ENCODE measurements at places on chromosomes 16 and 17.

DNA sequence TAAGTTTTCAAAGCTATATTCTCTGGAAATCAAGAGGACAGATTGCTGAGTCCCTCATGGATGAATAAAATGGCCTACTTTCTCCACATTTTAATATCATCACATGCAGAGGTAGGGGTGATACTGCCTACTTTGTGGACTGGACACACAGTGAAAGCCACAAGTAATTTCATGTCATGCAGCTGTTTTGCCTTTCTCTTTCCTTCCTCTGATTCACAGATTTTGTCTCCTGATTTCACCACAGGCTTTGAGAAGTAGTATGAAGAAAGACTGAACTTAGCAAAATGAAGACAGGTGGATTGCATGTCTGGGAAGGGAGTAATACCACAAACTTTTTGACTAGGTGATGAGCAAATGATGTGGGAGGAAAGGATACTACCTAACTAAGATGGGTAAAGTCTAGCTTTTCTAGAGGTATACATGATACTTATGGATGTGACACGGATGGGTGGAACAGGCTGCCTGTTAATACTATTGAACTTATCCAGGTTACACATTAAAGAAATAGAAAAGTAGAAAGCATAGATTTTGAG, 478.4 kb upstream of the GOT2 start:
- no peak for DNase-seq

DNA sequence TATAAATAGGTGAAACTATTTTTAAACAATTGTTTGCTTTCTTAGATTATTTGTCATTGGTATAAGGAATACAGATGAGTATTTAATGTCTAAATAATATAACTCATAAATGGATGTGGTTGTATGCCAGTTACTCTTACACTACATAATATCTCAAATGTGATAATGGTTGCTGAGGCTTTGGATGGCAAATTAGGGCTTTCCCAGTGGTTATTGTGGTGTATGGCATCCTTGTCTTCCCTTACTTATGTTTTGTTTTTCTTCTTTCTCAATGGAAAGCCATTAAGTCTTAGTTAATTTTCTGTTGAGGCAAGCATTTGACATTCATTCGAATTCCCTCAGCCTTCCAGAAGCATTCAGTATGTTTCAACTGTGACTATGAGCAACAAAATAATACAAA, 10.5 kb downstream of the OMG start:
- DNase-seq: no peak

- DNase-seq: no peak
These were observed 228.7 kb downstream of the MSI2 start for GRCh38 chr17:57484826-57485565.

GRCh38 chr16:84947022-84947421, 64.3 kb downstream of the ZDHHC7 start:
- DNase-seq: peak; percentile 49

- DNase-seq: no peak
These were observed 5.8 kb downstream of the MTHFSD start for GRCh38 chr16:86549076-86549892.

- no peak for DNase-seq
These were observed 94.0 kb upstream of the METRNL start for GRCh38 chr17:82985428-82985805.

GRCh38 chr16:4115209-4115948, 863 bp downstream of the ADCY9 start:
- peak; percentile 79 for DNase-seq

DNA sequence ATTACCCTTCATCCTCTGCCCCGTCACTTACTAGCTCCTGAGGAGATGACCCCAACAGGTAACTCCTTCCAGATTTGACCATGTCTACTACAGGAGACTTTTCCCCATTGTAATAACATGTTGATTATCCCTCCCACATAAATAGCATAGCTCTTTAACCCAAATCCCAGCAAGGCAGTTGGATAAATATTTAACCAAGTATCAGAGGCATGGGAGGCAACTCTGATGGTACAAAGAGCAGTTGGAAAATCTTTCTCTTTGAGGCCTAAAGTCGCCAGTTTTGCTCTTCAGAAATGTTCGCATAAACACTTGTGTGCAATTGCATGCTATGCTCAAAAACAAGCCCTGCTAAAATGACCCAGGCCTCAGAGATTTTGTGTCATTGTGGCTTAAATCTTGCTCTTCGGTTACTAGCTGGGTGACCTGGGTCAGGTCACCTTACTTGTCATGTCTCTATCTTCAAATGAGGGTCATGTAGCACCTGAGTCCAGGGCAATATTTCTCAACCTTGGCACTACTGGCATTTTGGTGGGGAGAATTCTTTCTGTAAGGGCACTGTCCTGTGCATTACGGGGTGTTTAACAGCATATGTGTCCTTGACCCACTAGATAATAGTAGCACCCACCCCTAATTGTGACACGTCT, 48.8 kb downstream of the HSD17B2 start:
- no peak for DNase-seq

DNA sequence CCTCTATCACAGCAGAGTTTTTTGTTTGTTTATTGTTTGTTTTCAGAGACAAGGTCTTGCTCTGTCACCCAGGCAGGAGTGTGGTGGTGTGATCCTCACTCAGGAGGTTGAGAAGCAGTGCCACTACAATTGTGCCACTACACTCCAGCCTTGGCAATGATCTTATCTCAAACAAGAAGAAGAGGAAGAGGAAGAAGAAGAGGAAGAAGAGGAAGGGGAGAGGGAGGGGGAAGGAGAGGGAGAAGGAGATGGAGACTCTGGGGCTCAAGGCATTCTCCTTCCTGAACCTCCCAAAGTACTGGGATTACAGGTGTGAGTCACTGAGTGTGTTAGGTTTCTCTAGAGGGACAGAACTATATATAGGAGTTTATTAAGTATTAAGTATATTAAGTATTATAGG, 17.1 kb upstream of the C17orf58 start:
- DNase-seq: no peak

- DNase-seq: peak; percentile 11
These were observed 74.7 kb upstream of the NKD1 start for GRCh38 chr16:50473356-50473945.

- DNase-seq: peak; percentile 23
These were observed 134.5 kb downstream of the CDH13 start for GRCh38 chr16:82761236-82761635.

- DNase-seq: no peak
These were observed 62.2 kb downstream of the NXN start for GRCh38 chr17:917391-917811.

DNA sequence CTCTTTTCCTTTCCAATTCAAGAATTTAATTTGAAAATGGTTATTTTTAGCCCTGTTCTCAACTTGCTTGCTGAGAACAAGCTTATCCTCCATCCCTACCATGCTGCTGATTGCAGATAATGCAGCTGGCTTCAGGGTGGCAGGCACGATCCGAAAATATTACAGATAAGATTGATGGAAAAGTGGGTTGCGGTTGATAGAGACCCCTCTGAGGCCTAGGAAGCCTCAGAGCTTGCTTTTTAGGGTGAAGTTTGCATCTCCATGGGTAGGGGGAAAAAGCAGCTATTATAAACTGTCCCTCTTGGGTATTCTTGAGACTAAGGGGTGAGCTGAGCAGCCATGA, 116.5 kb upstream of the GOT2 start:
- no peak for DNase-seq

DNA sequence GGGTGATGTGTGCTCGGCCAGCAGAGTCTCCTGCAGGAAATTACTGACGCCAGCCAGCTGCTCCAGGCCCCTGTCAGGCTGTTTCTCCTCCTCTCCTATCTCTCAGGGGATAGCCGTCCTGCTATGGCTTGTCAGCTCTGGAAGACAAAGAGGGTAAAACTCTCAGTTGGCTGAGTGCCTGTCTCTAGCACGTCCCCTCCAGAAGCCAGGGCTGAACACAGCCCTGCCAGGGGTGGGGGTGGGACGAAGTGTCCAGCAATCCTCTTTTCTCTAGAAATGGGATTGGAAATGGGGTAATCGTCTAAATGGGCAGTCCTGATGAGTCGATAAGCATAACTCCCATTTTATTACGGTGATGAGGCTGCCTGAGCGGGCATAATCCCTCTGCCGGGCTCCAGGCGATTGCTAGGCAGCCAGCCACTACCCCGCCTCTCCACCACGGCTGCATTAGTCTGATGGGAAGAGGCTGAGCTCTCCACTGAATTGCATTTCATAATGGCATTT, 89.1 kb upstream of the GNAO1 start:
- DNase-seq: peak; percentile 71

GRCh38 chr16:78137782-78138616, 38.5 kb downstream of the WWOX start:
- DNase-seq: no peak

DNA sequence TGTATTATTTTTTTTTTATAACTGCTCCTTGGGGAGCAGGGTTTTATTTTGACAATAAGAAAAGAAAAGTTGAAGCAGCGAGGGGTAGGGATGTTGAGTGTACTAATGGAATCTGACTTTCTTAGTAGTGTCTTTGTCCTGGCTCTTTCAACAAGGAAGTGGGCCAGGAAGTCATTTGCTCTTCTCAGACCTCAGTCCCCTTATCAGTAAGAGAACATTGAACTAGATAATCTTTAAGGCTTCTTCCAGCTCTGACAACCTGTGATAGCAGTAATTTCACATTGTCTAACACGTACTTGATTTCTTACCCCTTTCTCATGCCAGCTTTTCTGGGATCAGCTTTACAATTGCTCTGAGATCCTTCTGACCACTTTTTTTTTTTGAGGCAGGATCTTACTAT, 8.3 kb downstream of the LIG3 start:
- DNase-seq: no peak

GRCh38 chr16:15621456-15621855, 21.5 kb downstream of the MARF1 start:
- no peak for DNase-seq

- DNase-seq: no peak
These were observed 491 bp downstream of the POLR2C start for GRCh38 chr16:57462978-57463362.

- DNase-seq: peak; percentile 32
These were observed 53.4 kb downstream of the MFSD11 start for GRCh38 chr17:76791053-76791980.

DNA sequence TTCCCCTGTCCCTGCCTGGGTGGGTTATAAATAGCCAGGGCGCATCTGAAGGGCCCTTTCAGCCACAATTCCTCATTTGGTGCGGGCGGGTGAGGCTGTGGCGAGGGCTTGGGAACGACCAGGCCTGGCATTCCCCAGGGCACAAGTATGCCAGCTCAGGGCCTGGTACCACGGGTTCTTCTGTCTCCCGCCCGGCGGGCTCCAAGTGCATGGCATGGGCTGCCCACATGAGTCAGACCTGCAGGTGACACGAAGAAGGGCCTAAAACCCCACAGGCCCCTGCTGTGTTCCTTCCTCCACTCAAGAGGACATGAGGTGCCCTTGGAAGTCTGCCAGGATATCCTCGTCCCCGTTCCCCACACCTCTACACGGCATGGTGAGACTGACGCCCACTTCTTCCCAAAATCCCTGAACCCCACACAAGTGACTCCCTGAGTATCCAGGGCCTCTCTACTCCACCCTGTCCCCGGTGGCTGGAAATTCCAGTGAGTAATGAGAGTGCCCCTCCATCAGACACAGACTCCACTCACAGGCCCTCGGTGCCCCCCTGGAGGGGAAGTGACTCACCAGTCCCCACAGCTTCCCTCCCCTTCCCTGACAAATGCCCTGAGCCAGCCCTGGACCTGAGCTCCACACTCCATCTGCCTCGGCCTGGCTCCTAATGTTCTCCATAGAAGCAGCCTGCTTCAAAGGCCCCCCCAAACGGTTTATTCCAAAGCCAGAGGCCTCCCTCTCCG, 68.8 kb downstream of the ABR start:
- peak; percentile 58 for DNase-seq

- DNase-seq: no peak
These were observed 117.0 kb downstream of the ZNF778 start for GRCh38 chr16:89334461-89334860.

GRCh38 chr17:62897706-62898105, 68.3 kb upstream of the TANC2 start:
- no peak for DNase-seq

GRCh38 chr16:66693149-66693548, 3.4 kb downstream of the CMTM4 start:
- DNase-seq: no peak

DNA sequence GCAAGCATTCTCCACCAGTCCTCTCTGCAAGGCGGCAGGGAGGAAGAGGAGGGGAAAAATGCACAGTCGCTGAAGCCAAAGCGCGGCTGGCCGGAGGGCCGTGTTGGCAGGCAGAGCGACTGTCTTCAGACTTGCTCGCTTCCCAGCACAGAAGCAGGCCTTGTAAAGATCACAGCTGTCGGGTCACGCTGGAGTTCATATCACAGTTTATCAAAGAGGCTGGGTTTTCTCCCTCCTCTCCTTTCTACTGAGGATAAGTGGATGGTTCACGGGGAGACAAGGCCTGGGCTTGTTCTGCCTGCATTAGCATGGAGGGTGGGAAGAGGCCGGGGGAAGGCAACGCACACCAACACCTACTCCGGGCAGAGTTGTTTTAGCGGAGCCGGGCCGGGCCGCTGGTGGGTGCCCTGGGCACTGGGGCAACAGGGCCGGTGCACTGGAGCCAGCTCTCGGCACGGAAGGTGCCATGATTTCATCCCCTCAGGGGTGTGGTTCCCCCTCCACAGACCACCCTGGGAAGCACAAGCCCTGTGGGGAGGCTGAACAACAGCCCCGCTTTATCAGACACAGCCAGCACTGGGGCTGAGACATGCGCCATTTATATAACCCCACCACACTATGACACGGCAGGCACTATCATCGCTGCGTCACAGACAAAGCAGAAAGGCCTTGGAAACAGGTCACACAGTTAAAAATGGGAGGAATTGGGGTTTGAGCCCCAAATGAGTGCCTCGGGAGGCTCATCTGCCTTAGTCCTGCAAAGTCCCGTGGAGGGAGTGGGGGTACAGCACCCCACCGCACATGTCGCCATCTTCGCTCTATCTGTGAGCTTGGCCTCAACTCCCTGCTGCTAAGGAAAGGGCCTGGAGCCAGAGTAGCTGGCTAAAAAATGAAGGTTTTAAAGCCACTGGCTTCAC, 40.3 kb upstream of the MTSS2 start:
- peak; percentile 94 for DNase-seq

DNA sequence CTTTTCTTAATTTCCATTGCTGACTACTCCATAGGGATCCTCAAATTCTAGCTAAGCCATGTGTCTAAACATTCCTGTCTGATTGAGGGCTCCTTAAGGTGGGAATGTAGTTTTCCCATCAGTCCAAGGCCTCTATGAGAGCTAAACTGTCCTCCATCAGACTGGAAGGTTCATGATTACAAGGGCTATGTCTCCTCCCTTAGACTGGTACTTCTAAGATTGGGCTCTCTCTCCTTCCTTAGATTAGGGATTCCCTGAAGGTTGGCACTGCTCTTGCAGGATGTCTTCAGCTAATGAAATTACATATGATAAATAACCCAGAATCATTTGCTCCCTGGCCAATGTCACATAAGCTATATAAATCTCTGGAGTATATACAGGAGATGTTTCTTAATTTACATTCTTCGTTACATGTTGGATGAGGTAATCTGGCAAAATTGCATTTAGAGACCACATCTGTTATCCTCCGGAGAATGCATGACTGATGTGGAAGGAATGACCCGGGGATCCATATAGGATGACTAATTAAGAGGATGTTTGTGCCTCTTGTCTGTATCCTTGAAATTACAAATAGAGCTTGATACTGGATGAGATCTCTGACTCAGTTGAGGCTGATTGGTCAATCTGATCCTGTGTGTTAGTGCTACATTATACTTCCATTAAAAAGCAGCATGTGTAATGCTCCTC, 14.2 kb downstream of the B4GALNT2 start:
- no peak for DNase-seq

GRCh38 chr16:26606381-26607150, 460.2 kb upstream of the C16orf82 start:
- DNase-seq: no peak

- DNase-seq: no peak
These were observed 487 bp downstream of the RANBP10 start for GRCh38 chr16:67805718-67806427.

- no peak for DNase-seq
These were observed 238.8 kb downstream of the MRTFB start for GRCh38 chr16:14309906-14310305.
